ENCODE measurements at places on chromosomes 1 and 21.

- no peak for DNase-seq
Observed at GRCh38 chr1:59178339-59179187, 118.3 kb upstream of the FGGY start.

- DNase-seq: no peak
Observed at GRCh38 chr1:57423656-57424211, at the start of gene DAB1. DAB1 (minus strand) TSS chr1:57424060; CDS start chr1:57291030, 133,030 bp downstream.

- DNase-seq: no peak
Observed at GRCh38 chr1:173149887-173150286, 57.2 kb downstream of the TNFSF4 start.

- DNase-seq: no peak
Observed at GRCh38 chr1:244349103-244349531, 102.6 kb downstream of the ADSS2 start.

- DNase-seq: no peak
Observed at GRCh38 chr1:202711949-202712635, 1.8 kb upstream of the SYT2 start.

DNA sequence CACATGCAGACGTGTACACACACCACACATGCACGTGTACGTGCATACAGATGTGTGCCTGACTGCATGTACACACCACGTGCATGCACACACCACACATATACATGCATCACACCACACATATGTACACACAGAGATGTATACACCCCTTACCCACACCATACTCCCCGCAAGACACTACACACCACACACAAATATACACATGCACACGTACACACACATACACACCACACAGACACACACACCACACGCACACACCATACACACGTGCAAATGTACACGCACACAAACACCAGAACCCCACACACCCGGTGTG lies 9.7 kb downstream of the ITGB2 start:
- no peak for DNase-seq

- no peak for DNase-seq
Observed at GRCh38 chr1:165355139-165355976, 1.2 kb downstream of the LMX1A start.

DNA sequence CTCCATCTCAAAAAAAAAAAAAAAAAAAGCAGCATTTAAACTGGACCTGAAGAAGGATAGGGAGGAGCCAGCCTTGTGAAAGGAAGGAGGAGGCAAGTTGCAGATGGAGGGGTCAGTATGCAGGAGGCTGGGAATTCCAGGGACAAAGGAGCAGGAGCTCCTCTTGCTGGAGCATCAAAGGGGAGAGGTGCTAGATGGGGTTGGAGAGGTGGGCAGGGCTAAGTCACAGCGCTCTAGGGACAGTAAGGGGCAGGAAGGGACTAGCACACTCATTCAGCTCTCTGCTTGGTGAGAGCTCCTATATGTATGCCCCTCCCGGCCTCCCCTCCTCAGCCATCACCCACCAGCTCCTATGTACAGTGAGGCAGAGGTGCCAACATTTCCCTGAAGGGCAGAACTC lies 26.8 kb downstream of the MAP7D1 start:
- no peak for DNase-seq

GRCh38 chr1:83790446-83790845 lies 208.5 kb downstream of the TTLL7 start:
- no peak for DNase-seq

DNA sequence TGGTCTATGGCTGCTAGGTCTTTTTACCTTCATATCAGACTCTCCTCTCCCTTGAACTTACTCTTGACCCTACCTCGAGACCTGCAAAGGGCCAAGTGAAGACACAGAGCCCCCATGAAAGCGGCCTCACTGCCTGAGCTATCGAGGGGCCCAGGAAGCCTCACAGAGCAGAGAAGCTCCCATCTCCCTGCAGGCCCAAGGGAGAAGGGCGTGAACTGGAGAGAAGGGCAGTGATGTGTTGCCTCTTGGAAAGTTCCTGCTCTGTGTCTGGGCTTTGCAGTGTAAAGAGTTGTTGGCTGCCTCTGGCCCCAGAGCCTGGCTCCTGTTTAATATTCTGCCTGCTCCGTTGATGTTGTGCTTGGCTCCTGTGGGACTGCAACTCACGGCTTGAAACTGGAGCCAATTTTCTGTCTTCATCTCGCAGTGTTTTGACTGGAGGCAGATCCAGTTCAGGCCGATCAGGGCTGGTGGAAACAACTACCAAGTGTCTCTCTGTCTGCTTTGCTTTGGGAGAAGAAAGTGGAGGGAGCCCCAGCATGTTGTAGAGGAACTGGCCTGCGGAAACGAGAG lies 4.3 kb downstream of the SERTAD4 start:
- DNase-seq: no peak

GRCh38 chr21:43720539-43721166 lies 1.7 kb downstream of the PDXK start:
- DNase-seq: no peak

GRCh38 chr1:244022311-244022710 lies 28.8 kb upstream of the ZBTB18 start:
- no peak for DNase-seq

DNA sequence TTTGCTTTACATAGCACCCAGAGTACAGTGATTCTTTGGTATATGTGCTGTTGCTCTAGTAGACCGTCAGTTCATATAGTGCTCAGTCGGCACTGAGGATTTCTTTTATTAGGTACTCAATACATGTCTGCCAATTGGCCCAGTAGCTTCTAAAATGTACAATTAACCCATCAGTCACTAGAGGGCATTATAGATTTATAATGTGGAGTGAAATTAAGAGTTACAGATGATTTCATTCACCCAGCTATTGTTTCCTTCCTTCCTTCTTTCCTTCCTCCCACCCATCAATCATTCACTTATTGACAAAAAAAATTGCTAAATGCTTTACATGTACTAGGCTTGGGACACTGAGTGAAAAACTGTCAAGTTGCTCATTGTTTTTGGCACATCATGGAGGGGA lies 263.6 kb upstream of the USP24 start:
- DNase-seq: peak; percentile 11

- DNase-seq: no peak
Observed at GRCh38 chr1:247358920-247359319, 27.3 kb upstream of the ZNF496 start.

- no peak for DNase-seq
Observed at GRCh38 chr1:115429884-115430283, 91.8 kb upstream of the NGF start.

All from RPMI8226 (cell line).